Neuronal stem cell (in vitro differentiated cells): ENCODE measurements at places on chromosomes 6 and 20.

DNA sequence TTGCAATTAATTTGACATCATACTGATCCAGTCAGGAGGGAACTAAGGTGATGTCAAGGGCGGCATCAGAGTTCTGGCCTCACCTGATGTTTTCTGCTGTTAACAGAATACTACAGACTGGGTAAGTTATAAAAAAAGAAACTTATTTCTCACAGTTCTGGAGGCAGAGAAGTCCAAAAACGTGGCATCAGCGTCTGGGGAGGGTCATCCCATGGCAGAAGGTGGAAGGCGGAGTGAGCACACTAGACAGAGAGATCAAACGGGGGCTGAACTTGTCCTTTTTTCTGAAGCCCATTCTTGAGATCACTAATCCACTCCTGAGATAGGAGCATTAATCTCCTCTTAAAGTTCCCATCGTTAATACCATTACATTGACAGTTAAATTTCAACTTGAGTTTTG is 3.3 kb upstream of the MTCH1 start:
- no peak overlapping the region for H3K27ac ChIP-seq
- DNase-seq: no peak
- H3K4me3 ChIP-seq: no peak overlapping the region
- H3K27me3 ChIP-seq: no peaks in the 10 kb centered on the region

DNA sequence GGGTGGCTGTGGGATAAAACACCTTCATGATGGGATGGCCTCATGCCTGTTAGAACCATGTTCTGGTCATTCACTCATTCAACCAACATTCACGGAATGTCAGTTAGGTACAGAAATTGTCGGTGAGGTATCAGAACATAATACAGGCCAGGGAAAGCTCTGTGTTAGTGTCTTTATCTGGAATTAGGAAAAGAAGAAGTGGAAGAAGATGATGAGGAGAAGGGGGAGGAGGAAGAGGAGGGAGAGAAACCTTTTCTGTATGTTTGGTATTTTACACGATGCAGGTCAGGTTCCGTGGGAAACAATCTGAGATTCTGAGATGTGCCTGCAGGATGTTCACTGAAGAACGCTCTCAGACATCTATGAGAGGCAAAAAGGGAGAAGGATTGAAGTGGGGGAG is 5.6 kb downstream of the ADTRP start:
- no peak overlapping the region for H3K4me3 ChIP-seq
- no peaks in the 10 kb centered on the region for H3K27me3 ChIP-seq
- peaks cover 9% of the 10 kb centered on the region for H3K4me1 ChIP-seq
- no peaks in the 10 kb centered on the region for H3K36me3 ChIP-seq
- DNase-seq: no peak
- no peak overlapping the region for H3K27ac ChIP-seq

DNA sequence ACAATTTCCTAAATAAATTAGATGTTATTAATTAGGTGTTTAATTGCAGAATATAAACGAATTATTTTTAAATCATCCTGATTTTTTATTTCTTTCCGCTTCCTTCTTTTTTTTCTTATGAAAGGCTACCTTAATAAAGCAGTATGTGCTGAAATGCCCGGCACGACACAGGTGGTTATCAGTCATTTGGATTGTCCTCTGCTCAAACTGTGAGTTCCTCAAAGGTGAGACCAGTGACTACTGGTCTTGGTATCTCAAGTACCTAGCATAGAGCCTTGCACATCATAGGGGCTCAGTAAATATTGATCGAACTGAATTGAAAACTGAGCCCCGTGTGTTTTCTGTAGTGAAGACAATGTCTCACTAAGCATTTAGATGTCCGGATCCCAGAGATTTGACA is 9.6 kb upstream of the EZR start:
- no peak overlapping the region for H3K27ac ChIP-seq
- no peak overlapping the region for H3K4me3 ChIP-seq
- H3K4me1 ChIP-seq: no peaks in the 10 kb centered on the region
- no peaks in the 10 kb centered on the region for H3K36me3 ChIP-seq
- no peak for DNase-seq
- H3K27me3 ChIP-seq: peaks cover 7% of the 10 kb centered on the region

DNA sequence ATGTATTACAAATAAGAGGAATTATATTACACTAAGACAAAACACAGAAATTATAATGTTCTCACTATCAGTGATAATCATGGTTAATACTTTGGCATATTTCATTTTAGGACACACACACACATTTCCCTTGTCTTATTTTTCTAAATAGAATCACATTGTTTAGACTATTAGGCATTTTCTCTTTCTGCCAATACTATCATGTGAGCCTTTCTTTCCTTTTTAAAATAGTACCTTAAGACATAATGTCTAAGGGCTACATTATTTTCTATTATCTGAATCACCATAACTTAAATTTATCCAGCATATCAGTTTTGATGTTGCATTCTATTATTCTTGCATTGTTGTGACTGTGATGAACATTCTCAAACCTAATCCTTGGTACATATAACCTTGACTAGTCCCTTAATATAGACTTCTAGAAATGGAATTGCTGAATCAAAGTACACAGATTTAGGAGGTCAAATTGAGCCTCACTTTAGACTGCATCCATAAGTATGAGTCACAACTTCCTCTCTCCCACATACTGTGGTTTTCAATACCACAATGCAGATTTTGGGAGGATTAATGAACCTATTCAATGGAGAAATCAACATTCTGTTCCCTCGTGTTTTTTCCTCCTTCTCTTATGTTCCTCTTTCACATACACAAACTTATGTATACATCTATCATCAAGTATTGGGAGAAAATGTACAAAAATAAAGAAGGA is 212.6 kb downstream of the MOXD1 start:
- no peaks in the 10 kb centered on the region for H3K4me1 ChIP-seq
- H3K27me3 ChIP-seq: no peaks in the 10 kb centered on the region
- H3K4me3 ChIP-seq: no peak overlapping the region

GRCh38 chr6:112251171-112251875 is 3.0 kb downstream of the LAMA4 start:
- no peaks in the 10 kb centered on the region for H3K36me3 ChIP-seq
- peaks cover 9% of the 10 kb centered on the region for H3K27me3 ChIP-seq
- no peak overlapping the region for H3K27ac ChIP-seq

GRCh38 chr20:40309731-40310130 is 379.3 kb downstream of the MAFB start:
- H3K27ac ChIP-seq: no peak overlapping the region
- peaks cover 7% of the 10 kb centered on the region for H3K4me1 ChIP-seq
- no peaks in the 10 kb centered on the region for H3K27me3 ChIP-seq
- H3K4me3 ChIP-seq: no peak overlapping the region
- H3K36me3 ChIP-seq: no peaks in the 10 kb centered on the region
- no peak for DNase-seq

DNA sequence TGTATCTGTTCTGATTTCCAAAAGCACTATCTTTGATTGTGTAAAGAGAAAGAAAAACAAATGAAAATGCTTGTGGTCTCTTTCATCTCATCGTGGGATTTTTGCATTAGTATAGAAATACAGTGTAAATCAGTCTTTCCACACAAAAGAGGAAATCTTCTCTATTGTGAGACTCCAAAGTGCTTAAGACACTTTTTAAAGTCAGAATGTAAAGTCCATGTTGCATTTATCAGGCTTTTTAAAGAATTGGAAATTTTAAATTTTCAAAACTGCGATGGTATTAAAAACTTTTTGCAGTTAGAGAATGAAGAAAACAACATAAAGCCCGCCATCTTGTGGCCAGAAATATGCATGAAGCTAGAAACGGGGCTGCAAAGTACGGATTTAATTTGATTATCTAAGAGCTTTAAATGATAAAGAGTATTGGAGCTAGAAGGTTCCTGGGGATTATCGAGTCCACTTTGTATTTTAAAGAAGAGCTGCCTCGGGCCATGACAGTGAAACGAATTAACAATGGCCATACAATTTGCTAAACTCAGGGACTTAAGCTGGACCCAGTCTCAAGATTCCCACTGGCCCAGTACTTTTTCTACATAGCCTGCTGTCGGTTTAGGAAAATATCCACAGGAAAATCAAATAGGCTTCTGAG is 339.6 kb downstream of the ARHGAP18 start:
- H3K27ac ChIP-seq: no peak overlapping the region
- peak; percentile 29 for DNase-seq
- H3K27me3 ChIP-seq: no peaks in the 10 kb centered on the region
- no peak overlapping the region for H3K4me3 ChIP-seq

DNA sequence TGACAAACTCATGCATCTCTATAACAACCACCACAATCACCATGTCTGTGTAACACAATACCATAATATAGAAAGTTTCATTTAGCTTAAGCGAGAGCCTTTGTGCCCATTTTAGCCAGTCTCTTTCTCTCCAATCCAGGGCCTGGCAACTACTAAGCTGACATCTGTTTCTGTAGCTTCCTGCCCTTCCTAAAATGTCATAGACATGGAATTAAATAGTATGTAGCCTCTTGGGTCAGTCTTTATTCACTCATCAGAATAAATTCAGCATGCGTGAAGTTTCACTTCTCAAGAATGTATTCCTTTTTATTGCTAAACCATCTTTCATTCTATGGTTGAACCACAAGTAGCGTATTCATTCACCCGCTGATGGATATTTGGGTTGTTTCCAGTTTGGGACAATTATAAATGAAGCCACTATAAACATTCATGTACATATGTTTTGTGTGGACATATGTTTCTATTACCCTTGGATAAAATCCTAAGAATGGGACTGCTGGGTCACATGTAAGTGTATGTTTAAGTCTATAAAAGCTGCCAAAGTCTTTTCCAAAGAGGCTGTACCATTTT is 1.7 kb upstream of the TREM2 start:
- no peak overlapping the region for H3K4me3 ChIP-seq
- DNase-seq: no peak
- no peak overlapping the region for H3K27ac ChIP-seq
- H3K4me1 ChIP-seq: peaks cover 4% of the 10 kb centered on the region
- H3K27me3 ChIP-seq: peaks cover 28% of the 10 kb centered on the region

DNA sequence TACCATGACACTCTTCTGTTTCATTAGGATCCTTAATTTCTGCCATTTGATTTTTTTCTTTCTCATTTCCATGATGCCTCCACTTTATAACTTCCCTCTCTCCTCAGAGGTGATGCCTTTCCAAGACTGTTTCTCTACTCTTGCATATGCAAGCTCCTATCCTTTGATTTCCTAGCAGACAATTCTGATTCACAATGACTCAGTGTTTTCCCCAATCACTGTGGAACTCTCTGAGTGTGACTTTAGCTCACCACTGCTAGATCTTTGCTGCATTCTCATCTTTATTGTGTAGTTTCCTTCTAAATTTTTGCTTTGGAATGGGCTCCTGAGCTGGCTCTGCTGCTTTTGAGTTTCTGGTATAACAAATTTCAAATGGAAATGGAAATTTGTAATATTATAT is 184.9 kb downstream of the TINAG start:
- no peak overlapping the region for H3K4me3 ChIP-seq
- H3K4me1 ChIP-seq: no peaks in the 10 kb centered on the region
- H3K27me3 ChIP-seq: no peaks in the 10 kb centered on the region
- H3K27ac ChIP-seq: no peak overlapping the region

GRCh38 chr6:14635195-14635594 is 517.6 kb downstream of the CD83 start:
- H3K4me1 ChIP-seq: peaks cover 12% of the 10 kb centered on the region
- no peaks in the 10 kb centered on the region for H3K36me3 ChIP-seq
- no peak overlapping the region for H3K27ac ChIP-seq
- H3K27me3 ChIP-seq: no peaks in the 10 kb centered on the region
- DNase-seq: no peak

GRCh38 chr6:25601800-25602673 is 50.0 kb upstream of the SCGN start:
- no peaks in the 10 kb centered on the region for H3K36me3 ChIP-seq
- peak; percentile 27 for DNase-seq
- no peak overlapping the region for H3K4me3 ChIP-seq
- H3K27ac ChIP-seq: no peak overlapping the region
- no peaks in the 10 kb centered on the region for H3K27me3 ChIP-seq

DNA sequence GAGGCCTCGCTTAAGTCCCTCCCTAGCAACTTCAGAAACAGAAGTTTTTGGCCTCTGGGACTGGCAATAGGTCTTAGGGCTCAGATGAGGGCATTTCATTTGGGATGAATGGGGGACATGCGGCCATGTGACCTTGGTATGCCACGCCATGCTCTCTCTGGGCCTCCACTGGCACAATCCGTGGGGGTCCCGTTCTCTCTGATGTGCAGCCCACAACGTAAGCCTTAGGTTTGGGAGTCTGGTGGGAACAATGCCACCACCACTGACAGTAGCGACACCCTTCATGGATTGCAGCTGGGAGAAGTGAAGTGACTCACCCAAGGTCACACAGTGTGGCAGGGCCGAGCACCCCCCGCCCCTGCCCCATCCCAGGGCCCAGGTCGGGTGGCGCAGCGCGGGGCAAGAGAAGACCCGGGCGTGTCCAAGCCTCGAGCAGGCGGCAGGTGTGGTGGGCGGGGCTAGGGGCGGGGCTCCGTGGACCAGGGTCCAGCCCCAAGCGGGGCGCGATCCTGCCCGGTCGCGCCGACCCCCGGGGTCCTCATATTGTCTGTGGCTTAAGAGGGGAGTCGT is 864 bp upstream of the CEBPB start:
- peaks cover 13% of the 10 kb centered on the region for H3K4me1 ChIP-seq
- H3K27ac ChIP-seq: no peak overlapping the region
- H3K4me3 ChIP-seq: peak overlapping the region; percentile 65
- H3K27me3 ChIP-seq: peaks cover 32% of the 10 kb centered on the region

- H3K36me3 ChIP-seq: no peaks in the 10 kb centered on the region
- no peaks in the 10 kb centered on the region for H3K27me3 ChIP-seq
- no peak overlapping the region for H3K4me3 ChIP-seq
- DNase-seq: no peak
Observed at GRCh38 chr6:88494401-88495140, 328.4 kb upstream of the CNR1 start.

DNA sequence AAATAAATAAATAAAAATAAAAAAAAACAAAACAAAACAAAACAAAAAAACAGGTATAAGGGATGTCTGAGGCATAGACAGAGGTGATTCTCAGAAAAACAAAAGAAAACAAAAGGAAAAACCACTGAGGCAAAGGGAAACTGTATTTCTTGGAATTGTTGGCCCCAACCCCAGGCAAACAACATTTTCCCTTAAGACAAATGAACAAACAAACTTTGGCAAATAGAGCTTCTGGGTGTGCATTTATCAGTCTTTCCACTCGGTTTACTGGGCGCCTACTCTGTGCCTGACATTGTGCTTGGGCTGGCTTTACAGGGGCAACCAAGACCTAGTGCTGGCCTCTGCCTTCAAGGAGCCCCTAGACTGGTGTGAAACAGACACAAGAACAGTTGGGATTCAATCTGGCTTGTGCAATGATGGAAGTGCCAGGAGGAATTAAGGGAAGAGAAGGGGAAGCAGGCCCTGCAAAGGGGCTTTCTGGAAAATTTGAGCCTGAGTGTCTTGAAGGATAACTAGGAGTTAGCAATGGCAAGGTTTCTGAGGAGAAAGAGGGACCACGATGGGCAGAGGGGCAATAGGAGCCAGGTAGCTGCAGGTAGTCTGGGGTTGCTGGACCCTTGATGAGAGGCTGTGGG is 33.8 kb upstream of the IER3 start:
- H3K4me1 ChIP-seq: no peaks in the 10 kb centered on the region
- no peak overlapping the region for H3K27ac ChIP-seq
- H3K27me3 ChIP-seq: no peaks in the 10 kb centered on the region

DNA sequence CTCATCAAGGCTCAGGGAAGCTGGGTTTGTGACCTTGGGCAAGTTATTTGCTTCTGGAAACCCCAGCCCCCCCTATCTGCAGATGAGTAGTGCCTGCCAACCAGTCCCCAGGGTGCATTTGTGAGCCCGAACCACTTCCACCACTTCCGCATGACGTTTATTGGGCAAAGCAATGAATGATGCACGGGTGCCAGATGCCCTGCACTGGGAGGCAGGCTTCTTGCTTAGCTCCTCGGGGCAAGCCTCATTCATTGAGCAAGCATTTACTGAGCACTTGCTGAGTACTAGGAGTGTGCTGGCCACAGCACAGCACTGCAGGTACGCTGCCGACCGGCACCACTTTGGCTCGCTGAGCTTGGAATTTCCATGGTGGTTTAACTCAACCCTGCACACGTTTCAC is 60.2 kb downstream of the GNAS-AS1 start:
- no peaks in the 10 kb centered on the region for H3K27me3 ChIP-seq
- H3K27ac ChIP-seq: no peak overlapping the region
- no peak for DNase-seq
- H3K4me3 ChIP-seq: no peak overlapping the region
